D341Med (cell line): ENCODE measurements at places on chromosomes 2 and 18.

DNA sequence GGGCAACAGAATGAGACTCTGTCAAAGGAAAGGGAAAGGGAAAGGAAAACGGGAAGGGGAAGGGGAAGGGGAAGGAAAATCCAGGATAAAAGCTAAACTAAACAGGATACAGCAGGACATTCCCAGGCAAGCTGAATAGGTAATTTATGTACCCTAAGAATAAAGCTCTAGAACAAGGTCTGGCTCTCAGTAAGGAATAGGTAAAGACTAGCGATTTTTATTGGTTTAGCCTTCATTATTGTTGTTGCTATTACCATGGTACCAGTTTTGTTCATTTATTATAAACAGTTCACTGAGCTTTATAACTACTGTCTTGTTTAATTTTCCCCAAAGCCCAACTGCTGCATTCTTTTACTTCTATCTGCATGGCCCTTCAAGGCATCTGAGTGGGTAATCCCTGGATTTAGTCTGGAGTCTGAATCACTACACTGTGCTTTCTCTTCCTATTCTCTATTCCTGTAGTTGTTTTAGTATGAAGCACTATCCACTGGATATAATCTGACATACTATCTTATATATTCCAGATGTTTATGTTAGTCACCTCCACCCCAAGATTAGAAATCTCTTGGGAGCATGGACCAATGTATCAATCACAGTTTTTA lies 127.1 kb upstream of the TANK start:
- DNase-seq, result no peak

DNA sequence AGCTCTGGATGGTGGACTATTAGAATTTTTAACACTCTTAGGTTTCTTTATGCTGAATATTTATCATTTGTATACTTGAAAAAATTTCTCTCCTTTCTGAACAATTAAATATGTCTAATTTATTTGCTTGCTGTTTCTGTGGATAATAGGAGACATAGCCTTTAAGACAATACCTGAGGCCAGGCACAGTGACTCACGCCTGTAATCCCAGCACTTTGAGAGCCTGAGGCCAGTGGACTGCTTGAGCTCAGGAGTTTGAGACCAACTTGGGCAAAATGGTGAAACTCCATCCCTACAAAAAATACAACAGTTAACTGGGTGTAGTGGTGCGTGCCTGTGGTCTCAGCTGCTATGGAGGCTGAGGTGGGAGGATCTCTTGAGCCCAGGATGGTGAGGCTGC lies 54.7 kb downstream of the FAM117B start:
- DNase-seq, result no peak

- no peak for DNase-seq
Measured at GRCh38 chr18:52391810-52392559, 52.0 kb downstream of the DCC start.

GRCh38 chr2:172817411-172817810 lies 81.8 kb downstream of the RAPGEF4 start:
- DNase-seq, result no peak

- DNase-seq, result no peak
Measured at GRCh38 chr2:232861353-232861752, 8.7 kb upstream of the SNORC start.

DNA sequence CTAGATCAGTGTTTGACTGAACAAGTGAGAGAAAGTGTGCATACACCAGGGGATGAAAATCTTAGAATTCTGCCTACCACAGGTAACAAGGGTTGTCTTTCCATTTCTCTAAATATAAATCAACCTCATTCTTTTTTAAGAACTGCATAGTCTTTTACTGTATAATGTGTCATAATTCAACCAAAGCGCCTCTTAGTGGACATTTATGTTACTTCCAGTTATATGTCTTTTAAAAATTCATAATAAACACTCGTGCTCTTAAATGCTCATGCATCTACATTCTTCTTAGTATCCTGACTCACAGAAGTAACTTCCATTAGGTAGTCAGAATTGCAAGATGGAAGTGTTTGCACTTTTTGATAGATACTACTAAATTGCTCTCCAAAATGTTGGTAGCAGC lies 76.2 kb downstream of the CHRNA1 start:
- DNase-seq, result no peak

- no peak for DNase-seq
Measured at GRCh38 chr18:2606335-2606734, 35.0 kb downstream of the NDC80 start.

DNA sequence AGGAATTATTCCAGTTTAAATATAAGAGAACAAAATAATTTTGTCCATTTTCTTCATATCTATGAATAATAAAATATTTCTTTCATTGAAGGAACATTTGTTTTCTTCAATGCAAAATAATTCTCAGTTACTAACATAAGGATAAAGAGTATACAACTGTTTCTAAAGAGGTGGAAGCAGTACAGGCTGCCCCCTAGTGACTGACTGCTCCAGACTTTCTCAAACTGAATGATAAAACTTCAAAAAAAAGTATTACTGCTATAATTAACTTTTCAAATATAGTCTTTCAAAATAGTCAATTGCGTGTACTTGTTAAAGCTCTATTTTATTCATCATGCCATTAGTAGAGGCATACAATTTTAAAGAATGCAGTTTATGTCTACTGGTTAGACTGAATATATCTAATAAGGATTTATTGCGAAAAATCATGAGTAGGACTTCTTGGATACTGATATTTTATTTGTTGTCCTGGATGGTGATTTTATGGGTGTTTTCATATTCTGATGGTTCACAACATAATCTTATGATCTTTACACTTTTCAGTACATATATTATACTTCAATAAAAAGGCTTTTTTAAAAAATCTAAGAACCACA lies 100.1 kb downstream of the WDPCP start:
- peak; percentile 25 for DNase-seq

DNA sequence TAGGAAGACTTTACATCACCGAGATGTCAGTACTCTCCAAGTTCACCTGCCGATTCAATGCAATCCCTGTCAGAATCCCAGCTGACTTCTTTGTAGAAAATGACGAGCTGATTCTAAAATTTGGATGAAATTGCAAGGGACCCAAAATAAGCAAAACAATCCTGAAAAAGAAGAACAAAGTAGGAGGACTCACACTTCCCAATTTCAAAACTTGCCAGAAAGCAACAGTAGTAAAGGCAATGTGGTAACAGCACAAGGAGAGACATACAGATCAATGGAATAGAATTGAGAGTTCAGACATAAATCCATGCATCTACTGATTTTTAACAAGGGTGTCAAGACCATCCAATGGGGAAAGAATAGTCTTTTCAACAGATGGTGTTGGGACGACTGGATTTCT lies 52.2 kb downstream of the SMAD7 start:
- DNase-seq, result no peak

DNA sequence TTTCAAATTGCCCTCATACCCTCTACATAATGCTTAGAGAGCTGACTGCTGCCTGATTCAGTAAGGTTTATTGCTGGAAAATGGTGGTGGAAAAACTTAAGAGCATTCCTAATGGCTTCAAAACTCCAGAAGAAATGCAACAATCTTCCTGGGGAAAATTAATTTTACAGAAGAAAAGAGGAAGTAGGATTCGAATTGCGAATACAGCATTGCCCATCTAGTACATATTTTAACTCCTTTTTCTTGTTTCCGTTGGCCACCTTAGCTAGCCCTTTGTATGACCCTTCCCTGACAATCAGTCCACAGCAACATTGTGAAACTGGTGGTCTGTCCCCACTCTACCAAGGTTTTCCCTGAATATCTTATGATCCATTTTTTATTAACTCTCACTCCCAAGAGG lies 224.7 kb downstream of the MTX2 start:
- no peak for DNase-seq

- no peak for DNase-seq
Measured at GRCh38 chr18:55763805-55764204, 175.8 kb upstream of the TCF4 start.

DNA sequence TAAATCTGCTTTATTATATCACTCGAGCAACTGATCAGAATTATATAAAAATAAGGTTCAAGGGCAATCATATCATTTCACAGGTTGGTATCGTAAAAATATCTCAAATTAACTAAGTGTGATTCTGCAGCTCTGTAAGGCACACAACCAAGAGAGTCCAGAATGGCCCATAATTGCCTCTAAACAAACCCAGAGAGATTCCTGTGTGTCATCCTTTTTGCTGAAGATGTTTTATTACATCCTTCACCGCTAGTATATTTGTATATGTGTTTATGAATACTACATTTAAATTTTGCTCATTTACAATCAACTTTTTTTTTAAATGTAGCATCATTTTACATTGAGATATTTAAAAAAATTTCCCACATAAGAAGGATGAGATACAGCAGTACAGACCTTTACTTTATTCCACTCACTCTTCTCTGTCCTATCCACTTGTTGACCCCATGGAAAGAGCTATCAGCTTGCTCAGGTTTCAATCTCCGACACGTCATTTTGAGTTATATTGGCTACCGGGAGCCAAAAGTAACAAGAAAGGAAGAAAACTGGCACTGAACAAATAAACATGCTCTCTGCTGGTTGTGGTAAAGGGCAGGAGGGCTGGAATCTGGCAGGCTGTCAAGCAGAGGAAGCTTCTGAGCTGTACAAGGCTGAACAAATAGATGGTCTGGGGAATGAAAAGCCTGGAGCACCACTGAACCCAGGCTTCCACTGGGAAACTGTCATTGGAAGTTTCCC lies 23.1 kb downstream of the PLA2R1 start:
- DNase-seq, result no peak

- DNase-seq, result no peak
Measured at GRCh38 chr2:62817995-62818713, 112.6 kb downstream of the EHBP1 start.

DNA sequence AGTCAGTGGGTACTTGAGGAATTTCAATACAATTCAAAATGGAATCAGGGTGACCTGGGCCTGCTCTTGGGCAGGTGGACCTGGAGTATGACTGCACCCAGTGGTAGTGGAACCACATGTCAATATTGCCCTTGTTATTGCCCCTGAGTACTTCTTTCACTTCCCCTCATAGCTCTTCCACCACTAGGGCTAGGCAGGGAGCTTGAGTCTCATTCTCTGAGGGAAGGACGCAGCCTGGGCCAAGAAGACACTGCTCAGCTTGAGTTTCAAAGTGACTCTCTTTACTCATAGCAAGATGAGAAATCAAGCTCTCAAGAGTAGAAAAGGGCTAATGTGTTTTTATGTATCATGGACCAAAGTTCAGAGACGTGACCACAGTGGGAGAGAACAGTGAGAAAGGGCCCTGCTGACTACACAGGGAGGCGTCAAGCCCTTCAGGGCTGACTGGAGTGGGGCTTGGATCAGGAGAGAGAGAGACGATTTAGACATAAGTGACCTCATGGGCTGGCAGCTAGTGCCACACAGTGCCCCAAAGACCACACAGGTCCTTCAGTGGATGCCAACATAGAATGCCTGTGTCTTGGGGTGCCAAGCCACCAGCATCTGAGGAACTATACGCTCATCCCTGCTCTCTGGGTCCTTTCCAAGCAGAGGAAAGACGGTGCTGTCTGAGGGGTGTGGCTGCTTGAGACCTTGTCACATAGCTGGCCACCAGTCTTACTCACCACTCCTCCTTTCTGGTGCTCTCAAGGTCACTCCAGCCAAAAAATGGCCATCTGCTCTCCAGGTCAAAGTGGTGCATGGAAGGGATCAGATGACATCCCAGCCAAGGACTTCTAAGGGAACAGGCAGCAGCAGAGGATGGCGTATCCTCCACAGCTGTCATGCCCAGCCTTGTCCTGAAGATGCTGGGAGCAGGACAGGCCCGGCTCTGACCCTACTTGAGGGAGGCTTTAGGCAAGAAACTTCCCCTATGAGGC lies 13.0 kb downstream of the PTMA start:
- no peak for DNase-seq

DNA sequence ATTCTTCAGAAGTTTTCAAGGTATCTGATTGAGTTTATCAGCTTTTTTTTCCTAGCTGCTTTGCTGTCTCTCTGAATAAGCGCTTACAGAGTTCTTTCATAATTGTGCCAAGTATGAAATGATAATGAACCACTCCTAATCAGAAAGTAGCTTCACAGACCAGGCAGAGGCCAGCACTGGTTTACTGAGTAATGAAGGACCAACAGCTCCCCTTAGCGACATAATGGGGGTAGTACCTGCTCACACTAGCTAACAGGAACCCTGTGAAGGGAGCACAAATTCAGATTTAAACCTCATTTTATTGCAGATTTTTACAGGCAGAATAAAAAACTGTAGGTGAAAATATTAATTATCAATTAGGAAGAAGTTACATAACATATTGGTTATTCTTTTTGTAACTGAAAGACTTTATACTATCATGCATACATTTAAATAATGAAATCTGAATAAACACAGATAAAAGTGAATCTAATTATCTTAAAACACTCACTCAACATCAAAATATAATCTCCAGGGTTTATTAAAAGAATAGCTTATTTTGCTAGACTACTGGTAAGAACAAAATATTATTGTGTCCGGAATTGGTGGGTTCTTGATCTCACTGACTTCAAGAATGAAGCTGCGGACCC lies 53.7 kb upstream of the LRRC30 start:
- peak; percentile 77 for DNase-seq

- peak; percentile 29 for DNase-seq
Measured at GRCh38 chr18:79949697-79950487, 1.6 kb downstream of the SLC66A2 start.

DNA sequence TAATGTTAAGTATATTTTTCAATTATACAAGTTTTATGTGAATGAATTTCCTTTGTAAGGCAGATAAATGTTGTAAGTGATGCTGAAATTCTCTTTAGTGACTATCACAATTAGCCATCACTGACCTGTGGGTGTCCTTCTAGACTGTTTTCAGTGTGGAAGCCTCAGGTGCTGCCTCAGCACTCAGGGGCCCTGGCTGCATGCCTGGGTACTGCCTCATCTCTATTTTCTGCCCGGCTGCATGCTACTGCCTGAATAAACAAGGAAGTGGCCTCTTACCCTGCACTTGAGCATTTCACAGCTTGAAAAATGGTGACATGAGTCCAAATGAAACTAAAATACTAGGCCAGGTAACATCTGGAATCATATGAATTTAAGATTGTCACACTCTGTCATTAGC lies 787.6 kb upstream of the SALL3 start:
- DNase-seq, result no peak

DNA sequence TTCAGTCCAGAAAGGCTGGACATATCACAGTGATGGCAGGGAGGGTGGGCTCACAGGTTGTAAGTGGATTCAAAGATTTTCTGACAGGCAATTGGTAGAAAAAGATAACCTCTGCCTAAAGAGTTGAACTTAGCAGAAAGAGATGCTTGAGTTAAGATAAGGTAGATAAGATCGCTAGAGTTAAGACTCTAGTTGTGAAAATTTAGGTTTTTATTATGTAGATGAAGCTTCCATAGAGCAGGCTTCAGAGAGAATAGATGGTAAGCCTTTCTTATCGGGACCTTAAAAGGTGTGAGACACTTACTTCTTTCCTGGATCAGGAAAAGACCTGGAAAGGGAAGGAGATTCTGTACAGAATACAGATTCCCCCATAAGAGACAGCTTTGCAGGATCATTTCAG lies 134.4 kb downstream of the GULP1 start:
- DNase-seq, result no peak
